Stimulated activated CD8-positive, alpha-beta memory T cell treated with anti-CD3 and anti-CD28 coated beads, Interleukin-7, amount 100 ng/mL, for 24 hours (primary cell): ENCODE measurements at places on chromosomes 3 and 15.

DNA sequence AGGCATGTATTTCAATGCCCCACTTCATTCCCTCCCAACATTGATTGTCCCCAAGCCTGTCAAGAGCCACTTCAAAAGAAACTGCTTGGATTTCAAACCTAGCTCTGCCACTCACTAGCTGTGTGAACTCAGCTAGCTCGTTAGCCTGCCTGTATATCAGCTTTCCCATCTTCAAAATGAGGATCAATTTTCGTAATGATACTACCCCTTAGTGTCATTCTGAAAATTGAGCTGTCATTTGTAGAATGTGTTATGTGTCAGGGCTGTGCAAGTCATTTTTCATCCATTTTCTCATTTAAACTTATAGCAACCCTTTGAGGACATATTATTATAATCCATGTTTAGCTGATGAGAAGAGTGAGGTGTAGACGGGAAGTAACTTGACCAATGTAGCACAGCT is 88.6 kb downstream of the TRIM42 start:
- no peak for DNase-seq

DNA sequence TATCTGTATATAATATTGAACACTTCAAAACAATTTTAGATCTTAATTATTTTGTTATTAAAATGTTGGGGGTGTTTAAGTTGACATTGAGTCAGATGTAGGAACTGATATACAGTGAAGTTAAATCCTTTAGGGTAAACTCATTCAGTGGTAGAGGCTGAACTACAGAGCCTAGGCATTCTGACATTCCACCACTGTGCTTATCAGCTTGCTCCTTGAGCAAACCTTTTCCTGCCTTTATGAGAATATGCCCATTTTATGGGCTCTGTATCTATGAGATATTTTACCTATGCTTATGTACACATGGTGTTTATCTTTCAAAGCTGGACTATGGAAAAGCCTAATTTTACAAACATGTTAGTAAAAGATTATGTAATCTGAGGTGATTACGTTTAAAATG is 407.5 kb downstream of the ZBTB20 start:
- no peak for DNase-seq

DNA sequence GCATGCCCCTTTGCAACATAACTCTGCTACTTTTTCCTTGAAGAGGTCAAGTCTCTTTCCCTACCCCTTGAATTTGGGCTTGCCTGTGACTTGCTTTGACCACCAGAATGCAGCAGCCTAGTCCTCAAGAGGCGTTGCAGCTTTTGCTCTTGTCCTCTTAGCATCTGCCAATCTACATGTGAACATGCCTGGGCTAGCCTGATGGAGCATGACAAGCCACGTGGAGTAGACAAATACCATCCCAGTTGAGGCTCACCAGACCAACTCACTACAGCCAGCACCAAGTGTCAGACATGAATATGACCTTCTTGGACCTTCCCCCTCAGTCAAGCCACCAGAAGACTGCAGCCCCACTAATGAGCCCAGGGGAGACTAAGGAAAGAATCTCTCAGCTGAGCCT is 32.9 kb downstream of the AMOTL2 start:
- DNase-seq = no peak

- DNase-seq = no peak
These were observed 272.6 kb upstream of the IGF1R start for GRCh38 chr15:98375513-98376340.

DNA sequence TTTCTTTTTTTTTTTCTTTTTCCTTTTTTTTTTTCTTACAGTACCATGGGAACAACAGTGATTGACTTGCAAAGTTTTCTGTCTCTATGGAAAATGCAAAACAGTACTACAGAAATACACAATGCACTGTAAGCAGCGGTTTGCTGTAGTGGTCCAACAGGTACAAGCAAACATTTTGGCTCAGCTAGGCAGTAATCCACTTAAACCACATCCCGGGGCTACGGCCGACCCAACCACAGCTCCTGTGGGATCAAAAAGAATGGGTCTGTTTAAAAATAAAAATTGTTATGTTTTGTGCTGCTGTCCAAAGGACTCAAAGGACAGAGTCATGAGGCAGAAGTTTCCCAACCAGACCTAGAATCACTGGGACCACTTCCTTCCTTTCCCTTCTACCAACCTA is 667.1 kb upstream of the ADAMTS9 start:
- no peak for DNase-seq

DNA sequence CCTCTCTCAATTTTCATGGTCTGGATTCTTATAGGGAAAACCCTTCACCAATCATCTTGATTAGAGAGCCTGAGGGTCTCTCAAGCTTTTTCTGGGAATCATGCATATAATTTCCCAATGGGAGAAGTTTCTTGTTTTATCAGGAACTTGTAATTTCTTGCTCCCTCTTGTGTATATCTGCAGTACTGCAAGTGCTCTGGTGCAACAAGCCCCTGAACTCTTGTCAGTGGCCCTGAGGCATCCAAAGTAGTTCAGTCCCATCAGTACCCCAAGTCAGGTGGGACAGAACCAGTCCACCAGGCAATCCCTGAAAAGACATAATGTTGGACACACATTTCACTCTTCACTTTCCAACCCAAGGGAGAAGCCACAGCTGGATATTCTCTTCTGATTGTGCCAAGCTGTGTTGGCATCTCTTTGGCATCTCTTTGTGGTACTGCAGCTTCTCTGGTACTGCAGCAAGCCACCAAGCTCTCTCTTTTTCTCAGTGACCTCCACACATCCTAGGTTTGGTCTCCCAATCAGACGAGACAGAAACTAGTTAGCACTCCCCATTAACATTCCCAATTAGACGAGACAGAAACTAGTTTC is 214.5 kb downstream of the ZIC4 start:
- no peak for DNase-seq

- peak; percentile 79 for DNase-seq
These were observed 8.3 kb downstream of the ANKRD63 start for GRCh38 chr15:40274350-40275274.

- no peak for DNase-seq
These were observed 3.3 kb downstream of the PPP4R2 start for GRCh38 chr3:72999951-73000350.

GRCh38 chr3:81643721-81644120 is 117.7 kb downstream of the GBE1 start:
- no peak for DNase-seq

DNA sequence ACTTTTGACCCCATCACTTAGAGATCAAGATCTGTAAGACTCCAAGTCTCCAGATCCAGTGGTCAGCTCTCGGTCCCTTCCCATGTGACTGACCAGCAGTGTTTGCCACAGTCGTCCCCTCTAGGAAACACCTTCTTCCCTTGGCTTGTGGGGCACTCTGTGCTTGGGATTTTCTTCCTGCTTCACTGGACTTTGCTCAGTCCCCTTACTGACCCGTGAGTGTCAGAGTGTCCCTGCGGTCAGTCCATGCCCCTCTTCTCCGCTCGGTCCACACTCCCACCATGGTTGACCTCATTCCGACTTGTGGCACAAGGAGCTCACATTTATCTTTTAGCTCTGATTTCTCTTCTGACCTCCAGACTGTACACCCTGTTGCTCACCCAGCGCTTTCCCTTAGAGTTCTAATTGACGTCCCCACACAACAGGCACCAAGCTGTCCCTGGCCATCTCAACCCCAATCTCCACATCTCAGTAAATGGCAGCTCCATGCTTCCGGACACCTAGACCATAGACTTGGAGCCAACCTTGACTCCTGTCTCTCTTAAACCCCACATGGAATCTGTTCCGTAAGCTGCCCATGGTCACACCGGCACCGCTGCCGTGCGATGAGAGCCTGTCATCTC is 67.9 kb downstream of the APBA2 start:
- no peak for DNase-seq

DNA sequence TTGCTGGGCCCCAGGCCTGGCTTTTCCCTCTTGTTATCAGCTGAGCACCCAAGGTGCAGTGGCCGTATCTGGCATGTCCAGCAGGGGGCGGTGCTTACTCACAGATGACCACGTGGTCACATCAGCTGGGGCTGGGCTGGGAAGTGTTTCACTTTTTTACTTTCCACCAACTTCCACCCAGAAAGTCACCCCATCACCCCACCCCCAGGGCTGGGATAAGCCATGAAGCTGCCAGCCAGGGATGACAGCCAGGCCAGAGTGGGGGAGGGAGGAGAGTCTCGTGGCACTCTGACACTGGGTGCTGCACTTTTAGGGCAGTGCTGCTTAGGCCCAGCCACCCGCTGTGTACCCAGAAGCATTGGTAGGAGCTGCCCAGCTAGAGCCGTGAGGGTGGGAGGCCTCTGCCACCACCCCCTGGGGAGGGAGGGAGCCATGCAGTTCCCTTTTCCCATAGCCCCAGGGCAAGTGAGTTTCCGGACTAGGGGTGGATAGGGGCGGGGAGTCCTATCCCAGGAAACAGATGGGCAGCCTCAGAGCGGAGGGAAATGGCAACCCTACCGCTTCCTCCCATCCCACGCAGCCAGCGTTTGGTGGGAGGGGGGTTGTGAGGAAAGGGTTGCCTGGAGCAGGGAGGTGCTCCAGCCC is 6.1 kb downstream of the PPCDC start:
- peak; percentile 86 for DNase-seq

GRCh38 chr3:179113903-179114302 is 34.3 kb upstream of the PIK3CA start:
- DNase-seq = no peak

DNA sequence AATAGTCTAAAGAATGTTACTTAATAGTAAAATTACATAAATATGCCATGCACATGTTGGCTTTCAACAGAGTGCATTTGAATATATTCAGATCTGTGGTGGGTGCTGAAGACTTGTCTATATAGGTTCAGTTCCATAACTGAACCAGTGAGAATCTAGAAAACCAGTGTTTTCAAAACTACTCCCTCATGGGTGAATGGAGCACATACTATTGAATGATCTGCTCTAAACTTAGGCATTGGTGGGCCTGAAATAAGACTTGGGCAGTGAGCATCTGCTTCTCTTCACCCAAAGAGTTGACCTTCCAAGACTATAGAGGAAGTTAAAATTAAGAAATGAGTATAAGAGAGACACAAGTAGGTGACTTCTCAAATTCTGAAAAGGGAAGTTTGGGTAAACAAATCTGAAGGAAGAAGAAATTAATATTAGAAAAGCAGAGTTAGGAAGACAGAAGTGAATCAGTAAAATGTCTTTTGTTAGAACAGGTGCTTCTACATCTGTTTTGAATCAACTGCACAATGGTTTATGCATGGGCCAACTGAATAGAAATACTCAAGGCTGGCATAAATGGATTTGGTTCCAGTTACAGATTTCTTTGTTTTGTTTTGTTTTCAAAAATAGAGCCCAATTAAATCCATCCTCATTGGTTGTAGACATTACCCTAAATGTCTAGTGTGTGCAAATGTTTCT is 19.3 kb downstream of the ALCAM start:
- no peak for DNase-seq

DNA sequence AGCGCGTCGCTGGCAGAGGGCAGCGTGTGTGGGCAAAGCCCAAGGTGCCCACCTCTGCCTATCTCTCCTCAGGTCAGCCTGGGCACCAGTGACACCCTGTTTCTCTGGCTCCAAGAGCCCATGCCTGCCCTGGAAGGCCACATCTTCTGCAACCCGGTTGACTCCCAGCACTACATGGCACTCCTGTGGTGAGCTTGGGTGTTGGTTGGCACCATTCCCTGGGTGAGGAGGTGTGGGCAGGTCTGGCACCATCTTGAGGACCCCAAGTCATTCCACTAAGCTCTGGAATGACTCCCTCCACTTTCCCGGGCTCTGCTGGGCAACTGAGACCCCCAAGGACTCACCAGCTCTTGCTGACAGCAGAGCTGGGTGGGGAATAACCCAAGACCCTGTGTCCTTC is 28.5 kb downstream of the XYLB start:
- DNase-seq = no peak

- no peak for DNase-seq
These were observed 121.6 kb downstream of the TFDP2 start for GRCh38 chr3:142027735-142028134.

- no peak for DNase-seq
These were observed 4.3 kb downstream of the SUCLG2 start for GRCh38 chr3:67650084-67650483.
